ENCODE measurements at places on chromosomes 1 and 21. TPM values are rescaled to one million over a fixed set of nuclear protein-coding genes. Genes with fewer than 3 reads are reported as not detected.

TRIM46 gene
- total RNA-seq, result 2.9 TPM

FAM167B gene
- total RNA-seq, result 0.45 TPM

KCNK2 gene
- not detected for total RNA-seq

MPL gene
- 0.22 TPM for total RNA-seq

ELAPOR1 gene
- 0.46 TPM for total RNA-seq

RBP7 gene
- total RNA-seq, result 5.6 TPM

SH2D1B gene
- total RNA-seq, result 0.12 TPM

CYP4A22 gene
- not detected for total RNA-seq

HCRTR1 gene
- total RNA-seq, result not detected

PLD5 gene
- 2.0 TPM for total RNA-seq

FAM72D gene
- 4.9 TPM for total RNA-seq

ATG4C gene
- 5.7 TPM for total RNA-seq

MYOC gene
- not detected for total RNA-seq

GIPC2 gene
- 0.07 TPM for total RNA-seq

CD48 gene
- total RNA-seq, result not detected

CLIC4 gene
- total RNA-seq, result 53.4 TPM

OR2G2 gene
- total RNA-seq, result not detected

TMEM240 gene
- not detected for total RNA-seq

OLIG2 gene
- total RNA-seq, result not detected

UQCRHL gene
- total RNA-seq, result 6.2 TPM

IGSF9 gene
- total RNA-seq, result 0.25 TPM

FYB2 gene
- total RNA-seq, result not detected

LCE3A gene
- not detected for total RNA-seq

PRDX1 gene
- total RNA-seq, result 2,043 TPM

EPHA10 gene
- total RNA-seq, result 1.3 TPM

FAM151A gene
- 0.29 TPM for total RNA-seq

PKNOX1 gene
- total RNA-seq, result 6.0 TPM

ELAVL4 gene
- total RNA-seq, result not detected

MX1 gene
- total RNA-seq, result 2.3 TPM

CCDC30 gene
- 0.76 TPM for total RNA-seq

SMPDL3B gene
- total RNA-seq, result 1.3 TPM

OLFML2B gene
- total RNA-seq, result 0.53 TPM

SLAMF9 gene
- total RNA-seq, result 0.68 TPM

SYCP1 gene
- not detected for total RNA-seq

GJA8 gene
- total RNA-seq, result not detected

FABP3 gene
- not detected for total RNA-seq

ATP1B1 gene
- 175 TPM for total RNA-seq

CTH gene
- 1.5 TPM for total RNA-seq

CDCA8 gene
- total RNA-seq, result 53.1 TPM

AIM2 gene
- not detected for total RNA-seq

TSNAX gene
- 40.2 TPM for total RNA-seq

CCDC185 gene
- total RNA-seq, result not detected

KCNJ6 gene
- 4.3 TPM for total RNA-seq

CCDC28B gene
- 2.2 TPM for total RNA-seq

IFI44 gene
- total RNA-seq, result 0.79 TPM

SYT6 gene
- total RNA-seq, result 0.13 TPM

CD53 gene
- not detected for total RNA-seq

TFF2 gene
- not detected for total RNA-seq

FBXO28 gene
- total RNA-seq, result 24.0 TPM

OVAAL gene
- total RNA-seq, result 0.10 TPM

All from A549 treated with Hydrocortisone at 1 μM for 4 hours (cell line).